ENCODE measurements at places on chromosomes 7 and 10. TPM values are rescaled to one million over a fixed set of nuclear protein-coding genes. Genes with fewer than 3 reads are reported as not detected.

Gene TAS2R41
- 0.17 TPM for total RNA-seq

Gene CEP41
- 16.4 TPM for total RNA-seq

Gene UPK3BL1
- total RNA-seq, result 10.3 TPM

Gene HECW1
- total RNA-seq, result 4.9 TPM

Gene NUTM2E
- total RNA-seq, result not detected

Gene TMEM196
- not detected for total RNA-seq

Gene FAM25G
- total RNA-seq, result not detected

Gene MINDY4
- 8.6 TPM for total RNA-seq

Gene CCDC172
- total RNA-seq, result not detected

Gene EPO
- total RNA-seq, result not detected

Gene TAS2R5
- total RNA-seq, result 1.7 TPM

Gene PTPN20
- total RNA-seq, result 0.33 TPM

Gene CARD11
- not detected for total RNA-seq

Gene ZNF365
- 3.8 TPM for total RNA-seq
